ENCODE measurements at places on chromosomes 5 and 9. TPM values are rescaled to one million over a fixed set of nuclear protein-coding genes. Genes with fewer than 3 reads are reported as not detected.

- DNase-seq: no peak
Observed at GRCh38 chr5:101244621-101245020, 341.5 kb upstream of the ST8SIA4 start.

- DNase-seq: no peak
Observed at GRCh38 chr9:9002826-9003583, 1203.4 kb upstream of the DMAC1 start.

GRCh38 chr9:33133186-33133585, 34.0 kb downstream of the B4GALT1 start:
- peak; percentile 61 for DNase-seq

GRCh38 chr9:91395106-91395552, 28.5 kb downstream of the NFIL3 start:
- no peak for DNase-seq

DNA sequence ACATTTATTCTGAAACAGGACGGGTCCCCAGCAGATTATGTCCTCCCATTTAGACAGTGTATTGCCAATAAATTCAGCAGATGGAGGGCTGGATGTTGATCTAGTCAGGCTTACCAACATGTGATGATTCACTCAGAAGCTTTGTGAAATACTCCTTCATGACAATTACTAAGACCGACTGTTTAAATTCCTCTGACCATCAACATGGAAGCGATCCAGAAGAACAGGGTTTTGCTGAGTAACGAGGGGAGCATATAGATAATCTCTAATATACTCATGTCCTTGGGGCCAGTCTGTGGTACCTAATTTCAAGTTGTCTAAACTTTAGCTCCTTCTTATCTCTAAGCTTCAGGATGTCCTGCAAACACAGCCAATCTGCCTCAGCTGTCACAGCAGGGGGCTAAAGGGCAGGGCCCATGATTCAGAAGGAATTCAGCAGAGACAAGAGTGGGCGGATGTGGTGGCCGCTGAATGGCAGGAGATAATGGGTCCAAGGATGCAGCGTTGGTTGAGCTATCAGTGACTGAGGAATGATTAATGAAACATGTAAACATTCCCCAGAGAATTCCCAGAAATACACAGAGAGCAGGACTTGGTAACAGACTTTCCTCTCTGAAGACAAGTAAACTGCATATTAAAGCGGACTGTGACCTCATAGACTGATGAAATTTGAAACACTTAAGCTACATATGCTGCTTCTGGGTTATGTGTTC, 109.4 kb downstream of the ANKRD55 start:
- DNase-seq: peak; percentile 91

GRCh38 chr9:86128235-86128822, 29.0 kb upstream of the GOLM1 start:
- no peak for DNase-seq

GRCh38 chr5:78824831-78825281, 160.3 kb downstream of the ARSB start:
- peak; percentile 21 for DNase-seq

- DNase-seq: peak; percentile 97
Observed at GRCh38 chr9:126613651-126614050, at the start of gene LMX1B. Gene LMX1B (plus strand): TSS chr9:126613928. CDS start chr9:126614450, 522 bp downstream.

DNA sequence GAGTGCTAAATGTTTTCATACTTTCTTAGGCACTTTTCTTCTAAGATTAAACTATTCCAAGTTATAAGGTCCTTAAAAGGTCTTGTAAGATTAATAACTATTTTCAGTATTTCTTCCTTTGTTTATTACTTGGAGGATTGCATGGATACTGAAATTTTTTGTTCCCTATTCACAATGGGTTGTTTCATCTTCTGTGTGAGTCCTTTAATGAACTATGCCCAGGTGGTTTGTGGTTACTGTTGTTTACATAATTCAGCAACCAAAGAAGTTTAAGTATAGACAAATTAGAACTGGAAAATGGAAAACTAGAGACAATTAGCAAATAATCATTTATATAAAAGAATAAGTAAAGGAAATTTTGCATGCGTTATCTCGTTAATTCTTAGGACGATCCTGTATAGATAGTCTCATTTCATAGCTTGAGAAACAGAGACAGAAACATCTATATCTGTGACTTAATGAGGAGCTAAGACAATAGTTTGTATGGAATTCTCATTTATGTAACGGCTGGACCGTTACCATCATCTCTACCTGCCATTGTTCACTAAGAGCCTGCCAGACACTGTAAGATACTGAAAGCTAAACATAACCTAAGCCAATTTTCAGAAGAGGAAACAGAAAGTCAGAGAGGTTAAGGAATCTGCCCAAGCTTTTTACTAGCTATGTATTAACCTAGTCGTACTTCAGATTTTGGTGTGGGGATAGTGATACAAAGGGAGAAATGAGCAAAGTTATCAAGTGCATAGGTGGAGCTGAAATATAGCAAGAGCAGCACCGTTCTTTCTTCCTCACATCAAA, 148.2 kb downstream of the PAM start:
- DNase-seq: no peak

The ZDHHC11 gene
- total RNA-seq: 1.8 TPM

The TXNDC8 gene
- total RNA-seq: not detected

DNA sequence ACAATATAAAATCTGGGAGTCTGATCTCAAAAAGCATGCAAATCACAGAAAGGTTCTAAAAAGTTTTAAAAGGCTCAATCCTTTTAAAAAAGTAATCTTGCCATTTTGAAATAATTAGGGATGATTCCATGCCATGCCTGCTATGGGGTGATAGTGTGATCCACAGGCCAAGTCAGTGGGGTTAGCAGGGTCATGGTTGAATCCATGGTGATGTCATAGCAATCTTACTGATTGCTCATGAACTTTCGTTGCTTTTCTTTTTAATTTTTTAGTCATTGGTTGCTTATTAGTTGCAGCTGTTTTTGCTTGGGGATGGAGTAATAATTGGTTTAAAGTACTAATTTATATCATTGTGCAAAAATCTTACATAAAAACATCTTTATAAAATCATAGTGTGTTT, 485.0 kb downstream of the ENC1 start:
- no peak for DNase-seq

GRCh38 chr9:21317956-21318923, 13.1 kb upstream of the IFNA5 start:
- no peak for DNase-seq
